ENCODE measurements at places on chromosomes 12 and 14.

GRCh38 chr12:1862973-1863372 is 42.6 kb downstream of the LRTM2 start:
- DNase-seq: no peak

DNA sequence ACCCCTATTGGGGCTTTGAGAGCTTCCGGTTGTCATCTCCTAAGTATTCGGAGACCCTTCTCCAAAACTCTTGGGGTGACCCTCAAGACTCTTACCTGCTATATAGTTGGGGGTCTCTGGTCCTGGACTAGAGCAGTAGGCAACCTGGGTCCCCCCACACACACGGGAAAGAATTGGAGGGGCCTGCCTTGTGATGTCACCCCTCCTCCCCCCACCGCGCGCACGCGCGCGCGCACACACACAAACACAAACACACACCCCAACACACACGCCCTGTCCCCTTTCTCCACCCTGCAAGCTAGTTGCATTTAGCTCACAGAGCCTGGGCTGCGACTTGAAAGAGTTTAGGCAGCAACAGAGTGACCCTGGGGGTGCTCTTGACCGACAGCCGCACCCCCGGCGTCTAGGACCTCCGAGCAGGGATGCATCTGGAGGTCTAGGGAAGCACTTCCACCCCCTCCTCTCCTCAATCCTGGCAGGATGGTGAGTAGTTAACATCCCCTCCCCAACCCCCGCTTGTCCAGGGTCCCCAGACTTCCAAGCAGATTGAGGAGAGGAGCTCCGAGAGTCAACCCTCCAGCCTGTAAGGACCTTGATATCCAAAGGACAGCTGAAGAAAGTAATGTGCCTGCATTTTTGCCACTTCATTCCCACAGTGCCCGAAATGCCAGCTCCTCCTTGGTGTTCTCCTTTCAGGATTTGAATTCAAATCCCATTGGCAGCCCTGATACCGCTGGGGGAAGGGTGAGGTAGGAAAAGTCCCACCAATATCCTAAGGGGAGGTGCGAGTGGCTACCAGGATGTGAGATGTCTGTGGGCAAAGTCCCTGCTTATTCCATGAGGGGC is 1.4 kb upstream of the DNAJC14 start:
- peak; percentile 60 for DNase-seq

DNA sequence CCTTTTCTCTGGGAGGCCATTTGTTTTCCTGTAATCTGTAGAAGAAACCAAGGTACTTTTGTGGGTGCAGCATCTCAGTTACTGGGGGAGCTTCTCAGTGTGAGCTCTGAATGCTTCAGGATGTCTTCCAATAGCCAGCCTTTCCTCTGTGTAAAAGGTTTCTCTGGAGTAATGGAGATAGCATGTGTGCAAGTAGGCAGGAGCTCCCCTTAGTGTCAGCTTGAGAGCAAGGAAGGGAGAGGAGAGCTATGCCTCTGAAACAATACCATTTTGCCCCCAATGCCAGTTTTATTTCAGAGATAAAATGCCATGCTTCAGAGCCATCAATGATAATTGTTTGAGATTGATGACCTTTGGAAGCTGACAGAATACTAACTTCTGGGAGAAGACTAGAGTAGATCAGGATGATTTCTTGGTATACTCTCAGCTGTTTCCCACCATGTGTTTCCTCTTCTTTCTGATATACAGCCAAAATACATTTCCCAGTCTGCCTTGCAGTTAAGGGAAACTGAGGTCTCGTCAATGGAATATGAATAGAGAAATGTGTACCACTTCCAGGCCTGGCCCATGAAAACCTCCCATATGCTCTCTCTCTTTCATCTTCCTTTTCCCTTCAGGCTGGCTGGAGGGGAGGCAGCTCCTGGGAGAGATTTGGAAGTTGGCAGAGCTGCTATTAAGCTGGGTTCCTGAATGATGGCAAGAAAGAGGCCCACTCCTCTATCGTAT is 125.7 kb downstream of the CRADD start:
- peak; percentile 41 for DNase-seq

DNA sequence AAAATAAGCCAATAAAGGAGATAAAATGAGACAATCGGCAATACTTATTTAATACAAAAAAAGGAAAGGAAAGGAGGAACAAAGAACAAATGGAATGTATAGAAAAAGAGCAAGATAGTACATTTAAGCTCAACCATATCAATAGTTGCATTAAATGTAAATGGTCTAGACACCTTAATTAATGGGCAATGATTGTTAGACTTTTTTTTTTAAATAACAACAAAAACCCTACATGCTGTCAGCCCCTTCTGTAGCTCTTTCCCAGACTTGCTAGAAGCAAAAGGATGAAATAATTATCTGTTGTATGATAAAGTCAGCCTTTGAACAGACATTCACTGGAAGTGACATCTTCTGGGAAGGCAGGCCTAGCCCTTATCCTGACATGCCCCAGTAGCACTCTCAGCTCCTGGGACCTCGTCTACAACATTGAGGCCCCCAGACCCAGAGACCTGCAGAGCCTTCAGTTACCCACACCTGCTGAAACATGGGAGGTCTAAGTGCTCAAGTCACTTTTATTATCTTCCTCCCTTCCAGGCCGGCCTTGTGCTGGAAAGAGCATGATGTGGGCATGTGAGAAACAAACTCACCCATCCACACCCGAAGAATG is 13.4 kb downstream of the SIVA1 start:
- no peak for DNase-seq

DNA sequence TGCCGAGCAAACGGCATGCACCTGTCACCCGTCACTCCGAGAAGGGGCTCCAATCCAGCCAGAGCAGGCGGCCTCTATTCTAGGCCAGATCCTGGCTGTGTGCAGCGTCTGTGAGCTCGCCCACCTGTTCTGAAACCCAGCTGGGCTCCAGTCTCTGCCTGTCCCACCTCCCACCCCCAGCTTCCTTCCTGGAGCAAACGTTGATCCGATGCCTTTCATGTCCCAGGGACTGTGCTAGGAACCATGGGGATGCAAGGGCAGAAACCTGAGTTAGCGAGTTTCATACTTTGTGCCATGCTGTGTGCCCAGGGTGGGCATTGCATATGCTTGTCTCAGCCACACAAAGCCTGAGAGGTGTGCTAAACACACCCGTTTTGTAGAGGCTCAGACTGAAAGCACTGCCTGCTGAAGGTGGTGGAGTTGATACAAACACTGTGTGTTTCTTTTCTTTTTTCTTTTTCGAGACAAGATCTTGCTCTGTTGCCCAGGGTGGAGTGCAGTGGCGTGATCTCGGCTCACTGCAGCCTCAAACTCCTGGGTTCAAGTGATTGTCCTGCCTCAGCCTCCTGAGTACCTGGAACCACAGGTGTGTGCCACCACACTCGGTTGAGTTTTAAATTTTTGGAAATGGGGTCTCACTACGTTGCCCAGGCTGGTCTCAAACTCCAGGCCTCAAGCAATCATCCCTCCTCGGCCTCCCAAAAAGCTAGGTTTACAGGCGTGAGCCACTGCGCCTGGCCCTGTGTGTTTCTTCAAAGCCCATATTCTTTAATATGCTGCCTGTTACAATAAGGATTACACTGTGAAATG is 84.1 kb upstream of the MED13L start:
- no peak for DNase-seq

DNA sequence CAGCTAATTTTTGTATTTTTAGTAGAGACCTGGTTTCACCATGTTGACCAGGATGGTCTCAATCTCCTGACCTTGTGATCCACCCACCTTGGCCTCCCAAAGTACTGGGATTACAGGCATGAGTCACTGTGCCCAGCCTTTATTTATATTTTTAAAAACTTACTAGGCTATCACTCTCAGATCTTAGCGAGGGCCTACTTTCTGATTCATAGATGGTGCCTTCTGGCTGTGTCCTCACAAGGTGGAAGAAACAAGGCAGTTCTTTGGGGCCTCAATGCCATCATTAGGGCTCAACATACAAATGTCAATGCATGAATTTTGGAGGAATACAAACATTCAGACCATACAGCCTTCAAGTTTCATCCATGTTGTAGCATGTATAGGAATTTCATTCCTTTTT is 2.4 kb upstream of the DGLUCY start:
- peak; percentile 23 for DNase-seq

DNA sequence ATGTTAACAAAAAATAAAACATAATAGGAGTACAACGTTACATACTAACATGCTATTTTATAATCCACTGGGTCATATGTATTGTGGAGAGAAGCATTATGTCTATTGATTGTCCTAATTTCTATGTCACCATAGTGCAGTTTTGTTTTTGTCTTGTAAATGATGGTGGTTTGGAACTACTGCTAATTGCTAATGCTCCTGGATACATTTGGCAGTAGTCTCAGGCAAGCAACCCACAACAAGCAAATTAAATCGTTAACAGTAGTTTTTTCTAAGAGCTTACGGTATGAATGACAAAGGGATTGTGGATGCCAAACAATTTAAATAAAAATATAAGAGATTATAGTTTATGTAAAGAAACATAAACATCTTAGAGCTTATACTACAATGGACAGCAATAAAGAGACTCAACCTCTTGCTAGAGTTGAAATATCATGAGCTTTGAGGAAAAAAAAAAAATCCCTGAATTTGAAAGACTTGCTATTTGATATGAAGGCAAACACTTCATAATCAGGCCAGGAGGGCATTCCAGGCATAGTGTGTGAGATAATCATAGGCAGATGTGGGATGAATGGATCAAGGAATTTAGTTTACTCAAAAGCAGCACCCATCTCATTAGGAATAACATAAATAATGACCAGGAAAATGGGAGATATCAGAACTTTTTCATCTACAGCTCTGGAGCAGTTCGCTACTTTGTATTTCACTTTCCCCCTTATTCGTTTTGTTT is 181.3 kb downstream of the CCDC59 start:
- DNase-seq: no peak

DNA sequence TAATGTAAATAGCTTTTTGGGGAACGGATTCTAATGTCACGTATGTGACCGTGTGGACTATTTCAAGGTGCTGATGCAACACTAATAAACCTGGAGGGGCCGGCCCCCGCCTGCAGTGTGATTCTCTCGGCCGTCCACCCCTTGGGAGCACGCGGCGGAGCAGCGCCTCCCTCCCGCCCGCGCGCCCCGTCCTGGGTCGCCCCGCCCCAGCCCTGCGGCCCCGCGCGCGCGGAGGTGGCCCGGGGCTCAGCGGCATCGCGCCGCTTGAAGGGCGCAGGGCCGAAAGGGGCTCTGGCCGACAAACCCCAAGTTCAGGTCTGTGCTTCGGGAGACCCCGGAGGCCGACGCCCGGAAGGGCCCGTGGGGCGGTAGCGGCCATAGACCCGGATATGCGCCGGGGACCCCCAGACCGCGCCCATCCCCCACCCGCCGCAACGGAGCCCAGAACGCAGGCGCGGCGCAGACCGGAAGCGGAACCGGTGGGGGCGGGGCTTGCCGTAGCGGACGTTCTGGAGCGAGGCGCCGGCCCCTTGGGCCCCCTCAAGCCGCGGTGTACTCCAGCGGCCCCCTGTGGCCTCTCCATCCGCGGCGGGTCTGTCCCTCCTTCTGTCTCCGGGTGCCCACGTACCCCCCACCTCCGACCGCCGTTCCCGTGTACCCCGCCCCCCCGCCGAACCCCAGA is at the start of gene TEX22:
Gene TEX22 (plus strand): TSS at position 495 of the 682 bp plus-strand sequence. CDS start 803 bp downstream, outside the sequence.
- DNase-seq: peak; percentile 89

- no peak for DNase-seq
These were observed 81.1 kb downstream of the ZFP36L1 start for GRCh38 chr14:68711561-68712309.

DNA sequence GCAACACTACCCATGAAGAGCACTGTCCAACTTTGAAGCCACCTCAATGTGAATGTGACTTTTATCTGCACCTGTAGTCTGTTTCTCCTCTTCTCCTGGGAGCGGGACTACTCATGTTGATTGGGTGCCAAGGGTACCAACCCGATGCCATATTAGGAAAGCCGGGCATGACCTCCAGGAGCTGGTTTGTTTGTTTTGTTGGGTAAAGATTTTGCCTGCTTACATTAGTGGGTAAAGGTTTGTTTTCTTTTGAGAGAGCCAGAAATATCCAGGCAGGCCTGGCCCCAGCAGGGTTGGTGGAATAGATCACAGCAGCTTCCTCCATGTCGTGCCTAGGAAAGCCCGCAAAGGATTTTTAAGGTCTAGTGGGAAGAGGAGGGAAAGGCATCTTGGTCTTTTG is 19.7 kb upstream of the ITPK1 start:
- no peak for DNase-seq
